ENCODE measurements at places on chromosomes 6 and 20.

GRCh38 chr20:36298795-36299339 is 7.3 kb upstream of the DLGAP4 start:
- no peak for DNase-seq

- peak; percentile 23 for DNase-seq
Measured at GRCh38 chr6:93721386-93722048, 302.2 kb upstream of the EPHA7 start.

DNA sequence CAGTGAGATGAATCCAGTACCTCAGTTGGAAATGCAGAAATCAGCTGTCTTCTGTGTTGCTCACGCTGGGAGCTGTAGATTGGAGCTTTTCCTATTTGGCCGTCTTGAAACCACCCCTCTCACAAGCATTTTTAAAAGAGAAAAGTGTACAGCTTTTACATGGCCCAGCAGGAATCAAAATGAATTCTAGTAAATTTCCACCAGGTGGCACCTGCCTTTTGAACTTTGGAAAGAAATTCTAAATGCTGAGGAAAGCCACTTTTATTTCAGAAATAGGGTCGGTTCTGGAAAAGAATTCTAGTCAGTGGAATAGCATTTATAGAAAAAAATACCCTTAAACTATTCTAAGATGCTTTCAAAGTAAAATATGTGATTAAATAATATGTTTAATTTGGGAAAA is 647.8 kb downstream of the CD109 start:
- no peak for DNase-seq

- DNase-seq, result no peak
Measured at GRCh38 chr20:56440346-56441007, 27.9 kb upstream of the RTF2 start.

DNA sequence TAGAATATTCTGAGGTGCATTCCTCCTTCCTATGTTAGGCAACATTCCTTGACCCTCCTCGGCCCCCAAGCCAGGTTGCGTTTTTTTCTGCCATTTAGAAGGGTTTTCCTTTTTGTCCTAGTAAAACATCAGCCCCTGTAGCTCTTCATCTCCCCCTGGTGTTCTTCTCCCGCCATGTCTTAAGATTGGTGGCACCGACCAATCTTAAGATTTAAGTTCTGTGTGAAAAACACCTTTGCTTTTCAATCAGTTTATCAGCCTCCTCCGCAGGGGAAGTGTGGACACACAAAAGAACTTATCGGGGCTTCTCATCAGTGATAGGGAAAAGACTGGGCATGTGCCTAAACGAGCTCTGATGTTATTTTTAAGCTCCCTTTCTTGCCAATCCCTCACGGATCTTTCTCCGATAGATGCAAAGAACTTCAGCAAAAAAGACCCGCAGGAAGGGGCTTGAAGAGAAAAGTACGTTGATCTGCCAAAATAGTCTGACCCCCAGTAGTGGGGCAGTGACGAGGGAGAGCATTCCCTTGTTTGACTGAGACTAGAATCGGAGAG is 719 bp upstream of the EDN1 start:
- DNase-seq, result no peak

GRCh38 chr20:38727607-38728190 is 3.4 kb downstream of the SLC32A1 start:
- no peak for DNase-seq

DNA sequence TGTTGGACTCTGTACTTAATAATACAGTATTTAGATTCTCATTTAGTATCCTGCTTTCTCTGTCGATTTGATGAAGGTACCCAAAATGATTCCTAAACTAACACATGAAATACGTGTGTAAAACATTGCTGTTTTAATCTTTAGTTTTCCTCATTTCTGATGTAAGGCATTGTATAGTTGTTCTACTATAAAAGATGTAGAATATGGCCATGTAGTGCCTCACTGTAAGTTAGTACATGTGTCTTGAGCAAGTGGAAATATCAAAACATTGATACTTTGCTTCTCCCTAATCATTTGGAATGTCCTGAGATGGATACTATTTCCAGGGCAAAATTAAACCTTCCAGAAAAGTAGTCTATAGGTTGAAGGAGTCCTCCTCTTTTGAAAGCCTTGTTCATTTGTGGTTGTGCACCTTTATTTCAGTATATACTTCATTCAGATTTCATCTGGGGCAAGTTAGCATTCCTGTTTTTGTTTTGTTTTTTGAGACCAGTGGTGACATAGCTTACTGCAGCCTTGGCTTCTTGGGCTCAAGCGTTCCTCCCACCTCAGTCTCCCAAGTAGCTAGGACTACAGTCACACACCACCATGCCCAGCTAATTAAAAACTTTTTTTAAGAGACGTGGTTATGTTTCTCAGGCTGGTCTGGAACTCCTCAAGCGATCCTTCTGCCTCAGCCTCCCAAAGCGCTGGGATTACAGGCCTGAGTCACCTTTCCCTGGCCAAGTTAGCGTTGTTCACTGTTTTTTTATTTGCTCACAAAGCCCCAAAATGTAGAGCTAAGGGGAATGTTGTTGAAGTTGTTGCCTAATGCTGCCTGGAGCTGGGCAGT is 11.6 kb downstream of the SRSF3 start:
- no peak for DNase-seq

DNA sequence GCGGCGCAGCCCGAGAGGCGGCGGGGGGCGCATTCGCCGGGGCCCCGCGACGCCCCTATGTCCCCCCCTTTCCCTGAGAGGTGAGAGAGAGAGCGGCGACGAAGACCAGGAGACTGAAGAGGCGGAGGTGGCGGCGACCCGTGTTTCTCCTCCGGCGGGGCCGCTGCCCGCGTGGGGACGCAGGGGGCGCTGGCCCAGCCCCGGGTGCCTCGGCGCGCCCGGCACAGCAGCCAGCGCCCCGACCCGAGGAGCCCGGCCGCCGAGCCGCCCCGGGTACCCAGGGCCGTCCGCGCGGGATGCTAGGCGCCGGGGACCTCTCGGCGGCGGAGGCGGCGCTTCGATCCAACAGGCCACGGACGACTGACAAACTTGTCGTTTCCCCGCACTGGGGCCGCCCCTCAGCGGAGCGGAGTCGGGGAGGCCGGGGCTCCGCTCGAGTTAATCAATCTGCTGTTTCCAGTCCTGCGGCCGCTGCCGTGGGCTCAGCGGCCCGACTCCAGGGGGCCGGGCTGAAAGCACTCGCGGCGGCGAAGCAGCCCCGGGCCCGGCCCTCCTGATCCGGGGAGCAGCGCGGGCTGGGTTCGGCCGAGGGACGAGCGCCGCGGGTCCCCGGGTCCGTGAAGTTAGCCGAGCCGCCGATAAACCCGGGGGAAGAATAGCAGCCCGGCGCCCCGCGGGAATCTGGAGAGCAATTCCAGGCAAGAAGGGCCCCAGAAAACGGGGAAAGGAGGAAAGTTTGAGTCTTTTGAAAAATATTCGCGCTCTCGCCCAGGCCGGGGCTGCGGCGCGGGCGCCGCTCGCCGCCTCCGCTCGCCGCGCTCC is 631 bp downstream of the MDGA1 start:
- no peak for DNase-seq

- DNase-seq, result no peak
Measured at GRCh38 chr6:111795558-111795957, 77.7 kb downstream of the FYN start.

DNA sequence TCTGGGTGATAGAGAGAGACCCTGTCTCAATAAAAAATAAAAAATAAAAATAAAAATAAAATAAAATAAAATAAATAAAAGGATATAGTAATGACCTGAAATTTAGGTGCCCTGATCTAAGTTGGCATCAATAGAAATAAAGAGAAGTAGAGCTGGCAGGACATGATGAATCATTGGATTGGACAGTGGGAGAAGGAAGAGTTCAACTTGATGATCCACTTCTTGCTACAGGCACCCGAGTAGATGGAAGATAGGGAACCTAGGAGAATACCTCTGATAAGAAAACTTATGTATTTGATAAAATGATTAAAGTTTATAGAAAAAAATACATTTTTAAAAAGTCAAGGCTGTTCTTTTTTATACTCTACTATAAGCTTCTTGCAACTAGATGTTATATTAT is 79.0 kb downstream of the ADTRP start:
- DNase-seq, result no peak

DNA sequence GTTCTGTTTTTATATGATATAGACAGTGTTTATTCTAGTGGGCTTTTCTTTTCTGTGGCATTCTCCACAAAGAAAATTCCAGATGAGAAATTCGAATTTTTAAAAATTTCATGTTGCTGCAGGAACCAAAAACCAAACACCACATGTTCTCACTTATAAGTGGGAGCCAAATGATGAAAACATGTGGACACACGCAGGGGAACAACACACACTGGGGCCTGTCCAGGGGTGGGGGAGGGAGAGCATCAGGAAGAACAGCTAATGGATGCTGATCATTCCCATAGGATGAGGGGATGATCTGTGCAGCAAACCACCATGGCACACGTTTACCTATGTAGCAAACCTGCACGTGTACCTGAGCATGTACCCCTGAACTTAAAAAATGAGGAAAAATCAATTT is 499.0 kb upstream of the SLC35B3 start:
- no peak for DNase-seq

- DNase-seq, result no peak
Measured at GRCh38 chr6:159533568-159533967, 159.5 kb downstream of the SOD2 start.

GRCh38 chr6:154931711-154932424 is 63.2 kb upstream of the TIAM2 start:
- no peak for DNase-seq

DNA sequence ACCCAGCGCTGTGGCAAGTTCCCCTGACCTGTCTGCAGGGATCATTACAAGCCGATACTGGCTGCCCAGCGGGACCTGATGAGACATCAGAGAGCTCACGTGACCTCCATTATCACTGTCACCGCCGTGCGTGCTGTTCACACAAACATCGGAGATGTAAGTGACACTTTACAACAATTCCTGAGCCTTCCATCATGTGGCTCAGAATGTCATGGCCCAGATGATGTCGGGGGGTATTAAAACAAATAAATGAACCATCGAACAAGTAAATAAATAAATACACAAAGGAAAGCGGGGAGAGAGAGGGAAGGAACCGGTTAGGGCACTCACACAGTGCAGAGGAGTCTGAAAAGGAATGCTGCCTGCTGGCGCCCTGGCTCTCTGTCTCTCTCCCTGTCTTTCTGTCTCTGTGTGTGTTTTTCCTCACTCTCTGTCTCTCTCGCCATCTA is 195.1 kb downstream of the BMP7 start:
- DNase-seq, result no peak

DNA sequence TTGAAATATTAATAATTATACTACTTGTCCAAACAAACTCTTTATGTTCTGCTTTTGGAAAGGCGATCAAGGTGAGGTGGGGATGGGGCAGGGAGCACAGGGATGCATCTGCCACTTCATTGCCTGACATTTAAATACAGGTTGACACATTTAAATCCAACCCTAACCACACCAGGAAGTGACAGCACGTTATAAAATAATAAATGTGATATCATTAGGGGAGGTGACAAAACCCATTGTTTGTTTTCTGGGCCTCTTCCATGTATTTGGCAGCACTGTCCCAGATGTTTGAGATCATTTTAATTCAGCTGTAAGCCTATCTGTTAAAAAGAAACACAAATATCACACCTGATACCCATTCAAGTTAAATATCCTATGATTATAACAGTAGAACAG is 342.4 kb upstream of the ARID1B start:
- no peak for DNase-seq

- no peak for DNase-seq
Measured at GRCh38 chr6:40532349-40533000, 54.7 kb downstream of the LRFN2 start.

GRCh38 chr6:44094403-44095242 is 32.6 kb downstream of the MRPL14 start:
- DNase-seq, result no peak

DNA sequence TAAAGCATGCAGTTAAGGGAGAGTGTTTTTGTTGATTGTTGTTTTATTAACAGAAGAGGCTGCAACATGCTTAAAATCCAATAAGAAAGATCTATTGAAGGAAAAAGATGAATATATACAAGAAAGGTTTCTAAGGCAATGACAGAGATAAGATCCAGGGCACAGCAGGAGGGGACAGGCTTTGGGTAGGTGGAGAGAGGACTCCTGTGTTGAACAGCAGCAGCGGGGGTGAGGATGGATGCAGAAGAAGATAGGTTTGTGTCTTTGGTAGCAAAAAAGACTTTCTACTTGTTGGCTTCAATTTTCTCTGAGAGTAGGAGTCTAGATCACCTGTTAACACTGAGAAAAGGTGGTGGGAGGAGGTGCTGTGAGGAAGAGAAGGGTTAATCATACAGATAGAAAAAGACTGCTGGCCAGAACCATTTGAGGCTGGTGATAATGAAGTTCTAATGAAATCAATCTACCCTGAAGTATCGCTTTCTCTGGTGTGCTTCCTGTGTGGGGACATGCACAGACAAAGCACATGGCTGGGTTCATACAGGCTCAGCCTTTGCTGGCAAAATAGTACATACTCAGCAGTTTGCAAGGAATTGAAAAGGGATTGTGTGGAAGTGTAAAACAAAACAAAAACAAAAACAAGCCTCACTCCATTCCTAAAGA is 17.2 kb upstream of the DST start:
- DNase-seq, result no peak

DNA sequence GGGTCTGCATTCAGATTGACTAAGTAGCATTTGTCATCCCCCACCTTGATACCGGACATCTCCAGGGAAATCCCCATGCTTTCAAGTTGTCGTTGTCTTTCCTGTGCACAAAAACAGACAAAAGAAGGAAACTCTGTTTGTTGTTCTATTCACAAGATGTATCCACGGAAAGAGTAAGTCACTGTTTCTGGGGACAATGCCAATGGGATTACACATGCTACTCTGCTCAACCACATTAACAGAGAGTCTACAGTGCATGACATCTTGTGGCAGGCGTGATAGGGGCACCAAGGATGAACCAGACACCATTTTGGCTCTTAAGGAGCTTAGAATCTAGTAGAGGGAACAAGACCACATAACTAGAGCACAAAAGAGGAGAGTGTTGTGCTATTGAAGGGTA is 124.4 kb upstream of the NUP153 start:
- no peak for DNase-seq

DNA sequence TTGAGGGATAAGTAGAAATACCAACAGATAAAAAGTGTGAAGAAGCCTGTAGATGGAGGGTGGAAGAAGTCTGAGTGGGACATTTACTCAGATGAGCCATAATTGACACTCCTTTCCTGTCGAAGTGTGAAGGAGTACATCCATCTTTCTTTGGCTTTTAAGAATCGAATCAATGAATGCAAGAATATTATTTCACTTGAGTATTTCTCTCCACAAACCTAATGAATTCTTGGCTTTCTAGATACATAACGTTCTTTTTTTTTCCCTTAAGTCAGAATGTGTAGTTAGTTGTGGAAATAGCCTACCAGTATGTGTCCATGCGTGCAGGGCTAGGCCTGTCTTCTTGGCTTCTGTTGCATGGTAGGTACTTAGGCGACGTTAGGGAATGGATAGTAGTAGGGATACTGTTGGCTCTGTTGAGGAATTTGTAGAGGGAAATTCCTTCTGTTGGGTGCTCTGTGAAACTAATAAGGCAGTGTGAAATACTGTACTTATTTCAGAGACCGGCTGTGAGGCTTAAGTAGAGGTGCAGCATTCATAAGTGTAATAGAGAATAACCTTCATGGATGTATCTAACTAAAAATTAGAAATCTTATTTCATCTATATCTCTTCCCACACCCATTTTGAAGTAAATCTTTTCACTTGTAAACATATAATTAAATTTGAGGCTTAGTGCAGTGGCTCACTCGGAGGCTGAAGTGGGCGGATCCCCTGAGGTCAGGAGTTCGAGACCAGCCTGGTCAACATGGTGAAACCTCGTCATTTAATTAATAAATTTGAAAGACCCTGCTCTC is 1.5 kb downstream of the RPS18 start:
- no peak for DNase-seq

- no peak for DNase-seq
Measured at GRCh38 chr20:5531318-5532081, 214.7 kb upstream of the PROKR2 start.
